Lung (tissue), 17 donors: ENCODE measurements at places on chromosomes 16 and 17. TPM values are rescaled to one million over a fixed set of nuclear protein-coding genes. Genes with fewer than 3 reads are reported as not detected.

The CDRT15 gene
- polyA plus RNA-seq: not detected

The KRTAP9-8 gene
- polyA plus RNA-seq: not detected

DNA sequence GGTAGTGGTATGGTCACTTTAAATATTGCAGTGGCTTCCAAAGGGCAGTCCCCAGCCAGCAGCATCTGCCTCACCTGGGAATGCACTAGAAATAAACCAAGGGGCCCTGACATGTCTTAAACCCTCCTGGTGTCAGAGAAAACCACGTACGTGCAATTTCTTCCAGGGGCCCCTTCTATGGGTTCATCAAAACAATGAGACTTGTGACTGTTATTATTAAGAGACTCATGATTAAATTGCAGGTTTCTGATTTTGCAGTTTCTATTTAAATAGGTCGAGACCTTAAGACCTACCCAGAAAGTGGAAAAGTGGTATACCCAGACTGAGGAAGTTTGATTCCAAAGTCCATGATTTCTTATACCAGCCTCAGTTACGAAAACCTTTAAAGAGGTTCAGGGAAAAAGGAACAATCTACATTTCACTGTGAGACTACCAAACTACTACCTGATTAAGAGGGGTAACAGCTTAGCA lies 746 bp upstream of the POLG2 start:
- H3K27me3 ChIP-seq: no peaks in the 10 kb centered on the region
- H3K4me3 ChIP-seq: no peak overlapping the region
- H3K4me1 ChIP-seq: peaks cover 16% of the 10 kb centered on the region
- no peak for DNase-seq

DNA sequence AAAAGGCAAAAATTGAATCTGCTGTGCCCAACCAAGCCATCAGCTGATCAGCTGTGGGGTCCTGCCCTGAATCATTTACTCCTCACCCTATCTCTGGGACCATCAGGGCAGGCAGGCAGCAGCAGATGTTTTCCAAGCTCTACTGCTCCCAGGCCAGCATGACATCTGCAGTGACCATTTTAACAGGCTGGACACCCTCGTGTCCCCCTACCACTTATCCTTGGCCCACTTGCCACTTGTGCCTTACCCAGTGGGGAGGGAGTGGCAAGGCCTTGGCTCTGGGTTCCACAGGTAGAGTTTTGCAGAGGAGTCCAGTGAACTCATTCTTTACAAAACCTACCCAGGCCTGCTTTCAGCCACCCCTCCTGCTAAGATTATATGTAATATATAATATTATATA lies 12.0 kb upstream of the CA4 start:
- no peak overlapping the region for H3K27ac ChIP-seq
- no peak overlapping the region for H3K4me3 ChIP-seq
- DNase-seq: no peak
- peaks cover 44% of the 10 kb centered on the region for H3K27me3 ChIP-seq
- H3K4me1 ChIP-seq: peaks cover 8% of the 10 kb centered on the region

DNA sequence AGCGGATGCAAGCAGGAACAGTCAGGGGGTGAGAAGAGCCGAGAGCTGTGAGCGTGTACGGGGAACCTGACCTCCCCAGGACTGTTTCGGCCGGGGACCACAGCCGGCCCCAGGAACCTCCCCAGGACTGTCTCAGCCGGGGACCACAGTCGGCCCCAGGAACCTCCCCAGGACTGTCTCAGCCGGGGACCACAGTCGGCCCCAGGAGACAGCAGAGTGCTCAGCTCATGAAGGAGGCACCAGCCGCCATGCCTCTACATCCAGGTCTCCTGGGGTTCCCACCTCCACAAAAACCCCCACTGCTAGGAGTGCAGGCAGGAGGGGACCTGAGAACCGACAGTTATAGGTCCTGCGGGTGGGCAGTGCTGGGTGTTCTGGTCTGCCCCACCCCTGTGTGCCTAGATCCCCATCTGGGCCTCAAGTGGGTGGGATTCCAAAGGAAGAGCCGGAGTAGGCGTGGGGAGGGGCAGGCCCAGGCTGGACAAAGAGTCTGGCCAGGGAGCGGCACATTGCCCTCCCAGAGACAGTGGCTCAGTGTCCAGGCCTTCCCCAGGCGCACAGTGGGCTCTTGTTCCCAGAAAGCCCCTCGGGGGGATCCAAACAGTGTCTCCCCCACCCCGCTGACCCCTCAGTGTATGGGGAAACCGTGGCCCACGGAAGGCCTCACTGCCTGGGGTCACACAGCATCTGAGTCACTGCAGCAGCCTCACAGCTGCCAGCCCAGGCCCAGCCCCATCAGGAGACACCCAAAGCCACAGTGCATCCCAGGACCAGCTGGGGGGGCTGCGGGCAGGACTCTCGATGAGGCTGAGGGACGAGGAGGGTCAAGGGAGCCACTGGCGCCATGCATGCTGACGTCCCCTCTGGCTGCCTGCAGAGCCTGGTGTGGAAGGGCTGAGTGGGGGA lies 4.3 kb downstream of the RHBDF1 start:
- H3K36me3 ChIP-seq: peaks cover 4% of the 10 kb centered on the region
- no peaks in the 10 kb centered on the region for H3K27me3 ChIP-seq
- no peak for DNase-seq
- no peak overlapping the region for H3K27ac ChIP-seq
- peaks cover 41% of the 10 kb centered on the region for H3K4me1 ChIP-seq
- H3K4me3 ChIP-seq: no peak overlapping the region

GRCh38 chr16:28140788-28141618 lies 70.8 kb downstream of the XPO6 start:
- H3K4me3 ChIP-seq: no peak overlapping the region
- no peaks in the 10 kb centered on the region for H3K4me1 ChIP-seq
- H3K27ac ChIP-seq: peak overlapping the region; percentile 82
- no peaks in the 10 kb centered on the region for H3K27me3 ChIP-seq
- H3K36me3 ChIP-seq: peaks cover 6% of the 10 kb centered on the region

- no peaks in the 10 kb centered on the region for H3K36me3 ChIP-seq
- no peaks in the 10 kb centered on the region for H3K27me3 ChIP-seq
- H3K27ac ChIP-seq: no peak overlapping the region
- no peaks in the 10 kb centered on the region for H3K4me1 ChIP-seq
- DNase-seq: no peak
These were observed 5.5 kb upstream of the VKORC1 start for GRCh38 chr16:31099860-31100638.

DNA sequence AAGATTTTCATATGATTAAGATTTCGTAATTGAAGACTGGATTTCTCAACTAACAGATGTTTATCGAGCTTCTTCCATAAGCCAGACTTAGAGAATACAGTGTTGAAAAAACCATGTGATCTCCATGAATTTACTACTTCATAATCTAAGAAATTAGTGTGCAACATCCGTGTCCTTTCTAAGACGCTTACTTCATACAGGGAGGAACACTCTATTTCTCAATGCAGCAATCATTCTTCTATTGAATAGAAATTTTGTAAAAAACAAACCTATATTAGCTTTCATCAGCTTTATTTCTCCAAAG lies 946.3 kb downstream of the KCNJ2 start:
- H3K4me3 ChIP-seq: no peak overlapping the region
- H3K27ac ChIP-seq: no peak overlapping the region
- DNase-seq: no peak
- no peaks in the 10 kb centered on the region for H3K4me1 ChIP-seq
- no peaks in the 10 kb centered on the region for H3K27me3 ChIP-seq

DNA sequence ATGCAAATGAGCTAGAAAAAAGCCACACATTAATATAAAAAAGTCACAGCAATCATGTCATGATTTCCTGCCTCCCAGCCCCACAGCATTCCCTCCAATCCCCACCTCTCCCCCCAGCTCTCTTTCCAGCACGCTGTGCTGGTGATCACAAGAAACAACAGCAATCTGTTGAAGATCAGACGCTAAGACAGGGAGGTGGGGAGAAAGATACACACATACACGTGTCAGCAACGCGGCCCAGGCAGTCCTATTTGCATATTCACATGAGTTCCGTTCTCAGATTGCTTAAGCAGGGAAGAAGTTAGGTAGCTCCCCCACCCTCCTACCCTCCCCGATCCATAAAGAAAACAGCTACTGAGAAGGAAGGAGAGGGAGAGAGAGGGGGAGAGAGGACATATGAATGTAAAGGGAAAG lies 405.5 kb upstream of the PSMD7 start:
- DNase-seq: peak; percentile 69
- H3K36me3 ChIP-seq: no peaks in the 10 kb centered on the region
- H3K27me3 ChIP-seq: peaks cover 9% of the 10 kb centered on the region

DNA sequence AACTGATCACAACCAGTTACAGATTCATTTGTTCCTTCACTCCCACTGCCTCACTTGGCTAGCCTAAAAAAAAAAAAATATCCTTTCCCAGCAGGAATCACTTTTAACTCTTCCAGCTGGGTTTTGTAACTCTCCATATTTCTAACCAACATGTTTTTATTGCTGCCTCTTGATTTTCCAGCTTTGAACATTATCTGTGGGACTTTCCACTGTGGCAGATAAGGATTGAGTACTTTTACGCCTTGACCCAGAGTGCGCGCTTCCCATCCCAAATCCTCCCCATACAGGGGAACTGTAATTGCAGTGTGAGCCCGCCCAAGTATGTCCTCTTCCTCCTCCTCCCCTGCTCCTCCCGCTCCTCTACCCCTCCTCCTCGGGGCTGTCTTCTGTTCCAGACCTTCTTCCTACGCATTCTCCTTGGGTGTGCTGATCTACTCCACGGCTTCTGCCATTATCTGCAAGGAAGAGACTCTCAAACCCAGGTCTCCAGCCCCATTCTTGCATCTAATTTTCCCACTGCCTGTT lies 43.4 kb downstream of the CYB5D2 start:
- H3K27ac ChIP-seq: no peak overlapping the region
- H3K27me3 ChIP-seq: no peaks in the 10 kb centered on the region
- no peak overlapping the region for H3K4me3 ChIP-seq
- peaks cover 58% of the 10 kb centered on the region for H3K36me3 ChIP-seq
- no peak for DNase-seq
